ENCODE measurements at places on chromosomes 5 and 9.

DNA sequence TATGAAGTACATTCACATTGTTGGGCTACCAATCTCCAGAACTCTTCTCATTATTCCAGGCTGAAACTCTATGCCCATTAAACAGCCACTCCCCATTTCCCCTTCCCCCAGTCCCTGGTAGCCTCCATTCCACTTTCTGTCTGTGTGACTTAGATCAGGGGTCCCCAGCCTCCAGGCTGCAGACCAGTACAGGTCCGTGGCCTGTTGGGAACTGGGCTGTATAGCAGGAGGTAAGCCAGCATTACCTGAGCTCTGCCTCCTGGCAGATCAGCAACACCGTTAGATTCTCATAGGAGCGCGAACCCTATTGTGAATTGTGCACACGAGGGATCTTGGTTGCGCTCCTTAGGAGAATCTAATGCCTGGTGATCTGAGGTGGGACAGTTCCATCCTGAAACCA is 23.1 kb downstream of the ZNF618 start:
- DNase-seq: no peak

- no peak for DNase-seq
Measured at GRCh38 chr9:76733096-76733495, 31.1 kb upstream of the PCA3 start.

GRCh38 chr9:95028853-95029219 is 288.7 kb downstream of the FANCC start:
- DNase-seq: no peak

DNA sequence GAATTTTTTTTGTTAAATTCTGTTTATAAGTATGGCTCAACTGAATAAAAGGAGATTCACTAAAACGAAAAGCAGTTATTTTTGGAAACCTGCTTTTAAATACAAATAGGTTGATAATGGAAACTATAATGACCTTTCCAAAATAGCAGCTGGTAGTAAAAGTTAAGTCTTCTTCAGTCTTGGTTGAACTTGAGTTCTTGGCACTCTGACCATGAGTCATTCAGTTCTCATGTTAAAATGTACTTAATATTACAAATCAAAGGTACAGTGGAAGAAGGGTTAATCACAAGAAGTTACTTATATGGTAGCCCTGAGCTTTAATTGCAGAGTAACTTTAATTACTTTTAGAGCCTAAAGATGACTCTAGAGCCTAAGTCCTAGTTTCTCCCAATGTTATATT is 62.1 kb downstream of the KLF9 start:
- peak; percentile 67 for DNase-seq

GRCh38 chr5:88238732-88239131 is 29.9 kb downstream of the TMEM161B start:
- DNase-seq: no peak

DNA sequence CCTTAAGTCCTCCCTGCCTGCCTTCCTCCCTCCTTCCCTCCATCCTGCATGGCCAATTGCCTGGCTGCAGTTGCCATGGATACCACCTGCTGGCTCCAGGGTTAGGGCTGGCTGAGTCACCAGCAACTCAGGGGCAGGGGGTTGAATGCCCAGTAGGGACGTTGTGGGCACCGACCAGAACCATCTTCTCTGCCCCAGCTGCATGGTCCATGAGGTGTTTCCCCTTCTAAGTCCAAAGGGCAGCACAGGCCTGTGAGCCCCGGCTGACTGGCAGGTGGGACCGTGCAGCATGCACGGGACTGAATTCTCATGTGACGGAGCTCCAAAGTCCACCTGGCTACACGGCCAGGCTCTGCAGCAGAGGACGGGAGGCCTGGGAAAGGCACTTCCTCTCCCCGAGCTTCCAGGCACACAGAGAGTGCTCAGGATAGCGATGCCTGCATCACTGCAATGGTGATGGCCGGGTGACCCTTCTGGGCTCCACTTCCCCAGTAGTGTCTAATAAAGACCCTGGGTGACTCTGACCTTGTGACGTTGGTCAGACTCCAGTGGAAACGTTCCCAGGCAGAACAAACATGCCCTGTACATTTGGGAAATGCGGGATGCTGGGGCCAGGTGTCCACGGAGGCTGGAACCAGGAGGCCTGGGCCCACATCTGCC is 5.7 kb downstream of the ASS1 start:
- DNase-seq: no peak

DNA sequence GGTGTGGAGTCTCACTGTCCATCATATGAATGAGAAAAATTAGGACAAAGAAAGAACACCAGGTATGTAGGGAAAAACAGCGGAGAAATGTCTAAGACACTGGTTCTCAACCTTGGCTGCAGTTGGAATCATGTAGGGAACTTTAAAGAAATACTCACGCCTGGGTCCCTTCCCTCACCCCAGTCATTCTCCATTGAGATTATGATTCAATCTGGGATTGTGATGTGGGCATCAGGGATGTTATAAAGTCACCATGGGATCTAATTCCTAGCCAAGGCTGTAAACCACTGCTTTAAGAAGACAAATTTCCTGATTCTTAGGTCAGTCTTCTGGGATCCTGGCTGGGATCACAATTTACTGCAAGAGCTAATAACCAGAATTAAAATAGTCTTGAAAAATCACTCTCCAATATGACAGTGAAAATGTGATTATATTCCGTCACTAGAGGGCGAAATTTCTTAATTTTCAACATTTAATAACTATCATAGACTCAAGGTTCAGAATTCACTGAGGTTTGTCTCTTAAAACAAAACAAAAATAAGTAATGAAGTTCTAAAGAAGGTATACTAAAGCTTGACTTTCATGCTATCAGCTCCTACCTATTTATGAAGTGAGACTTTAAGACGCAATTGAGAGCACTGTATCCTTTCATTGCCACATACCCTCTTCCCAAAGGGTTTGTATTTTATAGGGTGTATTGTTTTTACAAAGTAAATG is 60.5 kb downstream of the GLDC start:
- DNase-seq: no peak

DNA sequence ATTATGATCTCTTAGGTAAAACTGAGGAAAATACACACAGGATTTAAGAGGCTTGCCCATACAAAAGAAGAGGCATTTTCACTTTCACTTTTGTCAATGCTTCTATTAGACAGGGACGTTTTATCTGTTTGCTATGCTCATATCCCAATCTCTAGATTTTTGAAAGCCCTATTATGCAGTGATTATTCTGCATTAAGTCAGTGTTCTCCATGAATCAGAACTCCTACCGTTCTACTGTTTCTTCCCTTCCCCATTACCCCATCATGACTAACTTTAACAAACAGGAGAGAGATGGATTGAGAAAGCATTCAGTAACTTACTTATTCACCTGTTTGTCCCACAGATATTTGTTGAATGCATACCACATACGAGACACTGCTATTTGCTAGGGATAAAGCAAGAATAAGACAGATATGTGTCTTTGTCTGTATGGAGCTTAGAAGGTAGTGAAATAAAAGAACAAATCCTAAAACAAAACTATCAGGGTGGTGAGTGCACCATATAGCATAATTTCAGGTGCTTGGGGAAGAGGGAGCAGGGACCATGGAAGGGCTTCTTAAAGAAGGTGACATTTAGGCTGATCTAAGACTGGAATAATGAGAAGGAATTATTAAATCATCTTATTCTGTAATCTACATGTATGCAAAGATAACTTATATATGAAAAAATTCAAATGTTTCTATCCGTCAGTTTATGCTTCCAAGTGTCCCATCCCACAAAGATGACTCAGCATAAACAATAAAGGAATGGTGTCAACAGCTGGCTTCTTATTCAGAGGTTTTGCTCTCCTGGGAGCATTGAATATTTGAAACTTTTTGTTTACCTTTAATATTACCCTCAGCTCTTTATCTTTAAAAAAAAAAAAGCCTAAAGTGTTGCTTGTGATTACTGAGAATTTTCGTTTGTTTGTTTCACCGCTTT is 328.1 kb downstream of the HINT1 start:
- DNase-seq: no peak

DNA sequence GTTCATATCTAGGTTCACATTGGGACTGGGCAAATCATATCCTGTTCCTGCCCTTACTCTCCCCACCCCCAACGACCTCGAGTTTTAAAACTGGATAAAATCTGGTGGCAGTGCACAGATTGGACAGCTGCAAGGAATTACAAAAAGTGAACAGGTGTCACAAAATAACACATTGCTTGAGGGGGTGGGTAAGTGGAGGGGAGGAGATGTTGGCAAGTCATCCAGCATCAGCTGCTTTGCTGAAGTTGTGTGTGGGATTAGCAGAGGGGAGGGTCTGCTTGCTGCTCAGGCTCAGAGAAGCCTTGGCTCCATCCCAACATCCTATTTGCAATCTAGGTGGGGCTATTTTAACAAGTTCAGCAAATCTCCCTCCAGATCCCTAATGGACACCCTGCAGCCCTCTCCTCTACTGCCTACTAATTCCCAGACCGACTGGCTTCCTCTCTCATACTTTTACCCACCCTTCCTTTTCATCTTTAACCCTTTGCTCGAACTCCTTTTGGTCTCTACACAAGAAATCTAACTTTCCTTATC is 39.8 kb upstream of the SLC24A2 start:
- no peak for DNase-seq

DNA sequence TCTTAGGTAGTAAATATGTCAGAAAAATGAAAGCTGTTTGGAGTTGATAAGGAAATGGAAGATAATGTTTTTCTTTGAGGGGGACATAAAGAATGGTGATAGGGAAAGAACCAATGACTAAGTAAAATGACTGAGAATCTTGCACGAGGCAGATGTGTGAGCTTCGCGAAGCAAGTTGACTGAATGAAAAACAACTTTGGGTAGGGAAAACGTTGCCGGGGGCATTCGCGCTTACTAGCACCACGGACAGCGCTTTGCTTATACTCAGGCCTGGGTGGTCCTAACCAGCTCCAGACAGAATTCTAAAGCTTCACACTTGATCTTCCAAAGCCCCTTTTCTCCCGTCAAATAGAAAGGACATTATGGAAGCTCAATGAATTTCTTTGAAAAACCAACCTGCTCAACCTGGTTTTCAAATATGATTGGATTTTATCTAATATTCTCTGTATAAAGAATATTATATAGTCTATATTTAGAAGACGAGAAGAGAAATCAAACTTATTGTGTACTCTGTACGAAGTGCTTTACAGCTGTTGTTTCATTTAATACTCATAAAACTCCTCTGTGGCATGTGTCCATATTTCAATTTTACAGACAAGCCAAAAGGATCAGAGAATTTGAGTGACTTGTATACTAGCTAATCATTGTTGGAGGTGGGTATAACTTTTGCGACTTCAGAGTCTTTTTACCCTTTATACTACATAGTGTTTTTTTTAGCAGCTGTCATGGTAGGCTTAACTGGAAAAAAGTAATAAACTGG is 1.9 kb upstream of the CDKN2B start:
- peak; percentile 74 for DNase-seq

DNA sequence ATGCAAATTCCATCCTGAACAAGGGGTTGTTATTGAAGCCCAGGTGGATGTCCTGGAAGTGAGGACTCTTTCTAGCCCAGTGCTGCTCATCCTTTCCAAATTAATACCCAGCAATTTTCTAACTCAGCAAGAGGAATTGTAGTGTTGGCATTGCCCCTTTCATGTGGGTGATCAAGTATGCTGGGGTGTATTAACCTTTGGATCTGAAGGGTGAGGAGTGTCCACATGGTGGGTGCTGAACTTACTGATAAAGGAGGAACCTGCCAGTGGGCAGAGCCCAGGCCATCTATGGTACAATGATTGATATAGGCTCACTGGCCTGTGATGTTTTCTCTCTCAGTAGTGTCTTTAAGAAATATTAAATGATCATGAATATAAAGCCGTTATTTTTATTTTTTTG is 210.1 kb downstream of the NTRK2 start:
- DNase-seq: no peak

- DNase-seq: peak; percentile 59
Measured at GRCh38 chr9:75063556-75064305, 24.2 kb downstream of the NMRK1 start.

GRCh38 chr5:148653291-148653835 is 964 bp downstream of the HTR4 start:
- no peak for DNase-seq

DNA sequence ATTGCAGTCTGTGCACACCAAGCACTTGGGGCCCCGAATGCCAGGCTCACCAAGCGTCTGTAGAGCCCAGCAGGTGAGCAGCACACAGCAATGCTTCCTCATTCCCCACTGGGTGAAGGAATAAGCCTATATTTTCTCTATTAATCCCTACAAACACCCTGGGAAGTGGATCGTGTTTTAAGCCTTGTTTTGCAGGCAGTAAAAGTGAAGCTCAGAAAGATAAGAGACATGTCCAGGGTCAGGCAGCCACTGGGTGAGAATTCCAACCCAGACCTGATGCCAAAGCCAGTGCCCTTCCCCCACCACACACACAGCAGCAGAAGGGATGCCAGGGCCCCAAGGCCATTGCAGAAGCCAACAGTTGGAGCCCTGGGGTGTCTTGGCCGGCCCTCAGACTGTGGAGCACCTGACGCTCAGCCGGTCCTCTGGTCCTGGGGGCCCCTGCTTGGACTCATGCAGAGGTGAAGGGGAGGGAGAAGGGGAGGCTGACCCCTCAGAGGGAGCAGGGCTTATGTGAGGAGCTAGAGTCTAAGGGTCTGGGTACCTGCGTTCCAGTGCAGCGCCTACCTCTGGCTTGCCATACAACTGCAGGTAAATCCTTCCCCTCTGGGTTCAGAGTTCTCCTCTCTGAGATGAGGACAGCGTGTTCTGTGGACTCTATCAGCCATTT is 26.3 kb upstream of the SYNPO start:
- no peak for DNase-seq

- no peak for DNase-seq
Measured at GRCh38 chr9:123034881-123035510, 1.5 kb downstream of the GPR21 start.

GRCh38 chr9:86714999-86715398 is 232.3 kb downstream of the GAS1 start:
- DNase-seq: peak; percentile 88

DNA sequence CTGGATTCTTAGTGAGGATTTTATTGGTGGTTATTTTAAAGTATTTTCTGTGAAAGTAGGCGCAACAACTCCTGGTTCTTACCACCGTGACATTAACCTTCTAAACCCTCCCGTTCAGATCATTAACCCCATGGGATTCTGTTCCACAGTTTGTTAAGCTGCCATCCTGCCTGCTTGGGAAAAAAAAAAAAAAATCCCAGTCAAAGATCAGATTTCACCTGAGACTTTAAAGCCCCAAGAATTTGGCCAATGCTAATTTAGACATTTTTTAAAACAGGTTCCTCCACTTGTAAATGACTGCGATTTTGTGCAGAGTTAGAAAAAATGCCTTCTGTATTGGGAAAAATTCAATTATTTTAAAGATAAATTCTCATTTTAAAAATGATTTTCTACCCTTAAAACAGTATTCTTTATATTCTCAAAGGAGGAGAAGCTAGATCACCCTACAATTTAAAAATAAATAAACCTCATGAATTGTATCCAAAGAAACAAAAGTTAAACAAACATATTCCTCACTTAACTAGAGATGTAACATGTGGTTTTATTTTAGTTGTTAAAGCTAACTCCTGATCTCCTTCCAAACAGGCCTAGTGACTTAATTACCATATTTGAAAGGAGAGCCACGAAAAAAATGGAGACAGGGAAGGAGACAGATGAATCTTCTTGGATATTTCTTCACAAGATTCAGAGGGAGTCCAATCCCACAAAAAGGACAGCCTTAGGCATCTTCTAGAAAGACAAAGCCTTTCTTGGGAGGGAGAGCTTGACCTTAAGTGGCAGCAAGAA is 93.1 kb upstream of the IFNK start:
- no peak for DNase-seq

Measured in foreskin fibroblast (primary cell).